ENCODE measurements at places on chromosomes 7 and 10.
A peak's percentile ranks its signal among the peaks of the same experiment; 100 is the strongest.

DNA sequence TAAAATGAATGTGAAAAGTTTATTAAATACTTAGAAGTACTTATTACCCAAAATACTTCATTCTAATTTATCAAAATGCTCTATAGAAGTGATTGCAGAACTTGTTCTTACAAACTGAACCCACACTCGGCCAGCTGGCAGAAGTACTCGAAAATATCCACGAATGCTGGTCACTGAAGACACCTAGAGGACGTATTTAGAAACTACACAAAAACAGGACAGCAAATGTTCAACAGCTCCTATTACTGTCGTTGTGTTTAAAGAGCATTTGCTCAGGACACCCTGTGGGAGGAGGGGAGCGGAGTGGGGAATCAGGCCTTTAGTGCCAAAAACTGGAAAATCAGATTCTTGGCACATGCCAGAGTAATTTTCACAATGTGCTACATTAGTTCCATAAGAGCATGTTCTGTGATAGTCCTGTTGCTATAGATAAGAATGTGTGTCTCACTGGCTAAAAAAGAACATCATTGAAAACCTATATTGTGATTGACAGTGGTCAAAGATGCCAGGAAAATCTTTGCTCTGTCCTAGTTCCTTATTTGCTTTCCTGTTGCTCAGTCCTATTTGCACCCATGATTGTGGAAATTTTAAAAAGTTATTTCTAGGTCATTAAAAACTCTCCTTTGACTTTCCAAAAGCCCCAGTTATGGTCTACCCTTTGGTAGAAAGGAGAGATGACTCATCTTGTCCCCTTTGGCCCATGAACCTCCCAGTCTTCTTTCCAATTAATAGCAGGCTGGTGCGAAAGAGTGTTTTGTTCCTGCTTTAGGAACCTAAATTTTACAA lies 49.0 kb upstream of the NRBF2 start:
- DNase-seq, result peak; percentile 78

GRCh38 chr10:77717336-77717735 lies 79.7 kb upstream of the KCNMA1 start:
- no peak for DNase-seq

- no peak for DNase-seq
Measured at GRCh38 chr10:1644191-1644711, 93.1 kb downstream of the ADARB2 start.

GRCh38 chr7:151794508-151795167 lies 82.3 kb downstream of the PRKAG2 start:
- no peak for DNase-seq

GRCh38 chr10:74994854-74995253 lies 116.6 kb upstream of the SAMD8 start:
- no peak for DNase-seq

- DNase-seq, result no peak
Measured at GRCh38 chr7:83143107-83143506, 19.6 kb downstream of the PCLO start.

- no peak for DNase-seq
Measured at GRCh38 chr10:33386926-33387325, 52.5 kb upstream of the NRP1 start.

DNA sequence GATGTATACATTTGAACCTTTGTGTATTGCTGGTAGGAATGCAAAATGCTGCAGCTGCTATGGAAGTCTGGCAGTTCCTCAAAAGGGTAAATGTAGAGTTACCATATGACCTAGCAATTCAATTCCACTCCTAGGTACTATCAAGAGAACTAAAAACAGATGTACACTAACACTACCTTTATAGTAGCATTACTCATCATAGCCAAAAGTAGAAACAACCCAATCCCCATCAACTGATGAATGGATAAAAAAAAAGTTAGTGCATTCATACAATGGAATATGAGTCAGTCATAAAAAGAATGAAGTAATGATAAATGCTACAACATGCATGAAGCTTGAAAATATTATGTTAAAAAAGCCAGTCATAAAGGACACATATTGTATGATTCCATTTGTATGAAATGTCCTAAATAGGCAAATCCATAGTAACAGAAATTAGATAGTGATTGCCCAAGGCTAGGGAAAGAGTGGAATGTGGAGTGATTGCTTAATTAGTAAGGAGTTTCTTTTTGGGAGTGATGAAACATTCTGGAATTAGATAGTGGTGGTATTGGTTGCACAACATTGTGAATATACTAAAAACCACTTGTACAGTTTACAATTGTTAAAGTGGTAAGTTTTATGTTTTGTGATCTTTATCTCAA lies 96.4 kb upstream of the AOAH start:
- peak; percentile 14 for DNase-seq

DNA sequence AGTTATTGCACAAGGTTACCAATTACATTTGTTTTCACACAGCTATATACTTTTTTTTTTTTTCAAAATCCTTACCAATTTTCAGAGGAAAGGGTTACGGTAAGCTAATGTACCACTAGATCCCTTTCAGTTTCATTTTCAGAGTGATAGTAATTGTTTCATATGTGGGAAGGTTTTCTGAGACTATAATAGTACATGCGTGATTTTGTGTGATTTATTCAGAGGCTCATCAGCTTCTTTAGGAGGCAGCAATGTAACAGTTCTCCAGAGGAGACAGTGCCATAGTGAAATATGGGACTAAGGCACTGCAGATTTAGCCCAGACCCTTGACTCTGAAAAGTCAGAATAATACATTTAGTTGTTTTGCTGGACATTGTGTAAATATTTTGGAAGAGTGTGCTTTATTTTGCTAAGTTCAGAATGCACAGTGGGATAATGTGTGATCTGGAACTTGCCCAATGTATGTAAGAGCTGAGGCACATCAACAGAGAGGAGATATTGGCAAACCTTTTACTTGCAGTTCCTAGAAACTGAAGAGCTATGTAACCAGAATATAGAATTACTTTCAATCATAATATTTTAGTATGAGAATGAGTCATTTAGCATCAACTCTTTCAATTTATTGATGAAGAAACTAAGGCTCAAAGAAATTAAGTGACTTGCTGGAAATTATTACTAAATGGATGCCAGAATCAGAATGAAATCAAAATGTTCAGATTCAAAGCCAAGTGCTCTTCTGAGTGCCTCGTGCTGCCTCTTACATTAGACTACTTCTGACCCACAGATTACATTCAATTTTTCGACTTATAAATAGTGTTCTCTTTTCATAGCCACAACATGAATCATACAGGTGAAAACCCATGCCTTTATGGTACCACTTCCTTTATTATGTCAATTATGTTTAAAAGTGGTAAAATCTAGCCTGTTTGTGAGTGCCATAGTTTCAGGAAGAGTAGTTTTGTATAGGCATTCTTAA lies 207.7 kb upstream of the TEX47 start:
- DNase-seq, result no peak

- no peak for DNase-seq
Measured at GRCh38 chr7:101162551-101163278, 2.7 kb downstream of the VGF start.

- no peak for DNase-seq
Measured at GRCh38 chr10:633279-634245, 55.9 kb downstream of the DIP2C start.

All from AG09309 (cell line).